ENCODE measurements at places on chromosomes 4 and X.

- DNase-seq = no peak
These were observed 87.3 kb upstream of the ANXA3 start for GRCh38 chr4:78464265-78464664.

- no peak for DNase-seq
These were observed 308.6 kb downstream of the FAM47B start for GRCh38 chrX:35251226-35251625.

- no peak for DNase-seq
These were observed 965.9 kb upstream of the DIAPH2 start for GRCh38 chrX:95718746-95719145.

GRCh38 chr4:103478734-103479133 lies 241.1 kb downstream of the TACR3 start:
- DNase-seq = no peak

- no peak for DNase-seq
These were observed 91.7 kb upstream of the KDR start for GRCh38 chr4:55216863-55217635.

GRCh38 chr4:102405821-102406401 lies 60.6 kb upstream of the SLC39A8 start:
- DNase-seq = no peak

- no peak for DNase-seq
These were observed 23.4 kb downstream of the L1CAM start for GRCh38 chrX:153862369-153863250.

- no peak for DNase-seq
These were observed 476.5 kb downstream of the NKX6-1 start for GRCh38 chr4:84022564-84022963.

- DNase-seq = no peak
These were observed at the start of gene MCUB for GRCh38 chr4:109559983-109560686. Gene MCUB (plus strand): TSS chr4:109560246. CDS start chr4:109560338, 92 bp downstream.

DNA sequence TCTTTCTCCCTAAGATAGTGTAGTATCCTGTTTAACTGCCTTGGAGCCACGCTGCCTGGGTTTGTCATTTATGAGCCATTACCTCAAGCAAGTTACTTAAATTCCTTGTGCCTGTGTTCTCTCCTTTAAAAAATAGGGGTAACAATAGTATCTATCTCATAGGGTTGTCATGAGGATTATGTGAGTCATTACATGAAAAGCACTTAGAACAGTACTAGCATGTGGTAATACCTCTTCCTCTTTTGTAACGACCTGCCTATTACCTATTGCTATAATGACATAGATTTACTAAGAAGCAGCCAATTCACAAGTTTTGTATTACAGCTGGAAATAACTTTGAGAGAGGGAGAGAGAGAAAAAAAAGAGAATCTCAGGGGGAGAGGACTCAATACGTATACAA lies 834.7 kb downstream of the RAPGEF2 start:
- DNase-seq = no peak

- no peak for DNase-seq
These were observed 23.4 kb downstream of the CCNI start for GRCh38 chr4:77052352-77052751.

GRCh38 chr4:185870366-185870765 lies 58.4 kb upstream of the SORBS2 start:
- DNase-seq = no peak

DNA sequence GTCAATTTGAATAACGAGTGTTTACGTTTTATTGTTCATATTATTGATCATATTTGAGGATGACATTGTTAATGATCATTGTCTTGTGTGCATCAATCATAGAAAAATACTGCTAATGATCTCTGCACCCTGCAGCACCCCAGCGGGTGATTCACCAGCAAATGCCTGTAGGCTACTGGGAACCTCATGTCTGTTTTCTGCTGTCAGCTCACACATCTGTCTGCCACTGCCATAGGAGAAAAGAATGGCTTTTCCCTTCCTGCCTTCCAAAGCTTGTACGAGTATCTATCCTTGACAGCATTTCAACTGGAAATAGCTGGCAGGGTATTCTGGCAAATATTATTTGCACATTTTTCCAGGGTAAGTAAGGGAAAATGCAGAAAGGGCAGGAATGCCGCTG lies 272.1 kb upstream of the TRAM1L1 start:
- no peak for DNase-seq

GRCh38 chr4:128688846-128689437 lies 120.6 kb upstream of the JADE1 start:
- DNase-seq = no peak

DNA sequence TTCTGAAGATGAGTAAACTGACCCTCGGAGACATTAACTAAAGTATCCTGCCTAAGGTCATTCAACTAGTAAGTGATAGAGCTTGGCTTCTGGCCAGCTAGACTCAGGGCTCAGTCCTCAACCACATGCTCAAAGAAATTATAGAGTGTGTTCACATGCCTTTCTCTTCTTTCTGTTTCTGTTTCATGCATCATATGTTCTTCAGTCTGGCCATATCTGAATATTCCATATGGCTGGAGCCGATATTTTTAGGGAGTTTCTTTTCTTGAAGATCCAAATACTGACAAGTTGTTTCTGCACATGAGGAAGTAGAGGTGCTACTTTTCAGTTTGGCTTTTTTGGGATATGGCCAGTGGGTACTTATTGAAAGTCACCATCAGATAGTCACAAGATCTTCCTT lies 44.9 kb downstream of the MMRN1 start:
- no peak for DNase-seq

DNA sequence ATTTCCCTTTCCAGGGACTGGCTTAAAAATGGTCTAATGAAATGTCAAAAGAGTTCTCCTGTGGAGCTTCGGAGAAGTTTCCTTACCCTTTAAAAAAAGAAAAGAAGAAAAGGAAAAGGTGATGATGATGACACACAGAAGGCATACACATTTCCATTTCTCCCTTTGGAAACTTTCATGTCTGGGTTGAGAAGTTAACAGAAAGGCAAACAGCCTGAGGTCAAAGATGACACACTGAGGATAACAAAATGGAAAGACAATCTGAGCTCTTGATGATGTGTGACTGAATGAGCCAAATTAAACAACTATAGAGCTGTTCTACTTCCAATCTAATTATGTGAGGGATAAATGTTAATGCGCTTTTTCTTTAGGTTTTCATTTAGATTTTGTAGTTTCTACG lies 32.2 kb downstream of the NFXL1 start:
- no peak for DNase-seq

DNA sequence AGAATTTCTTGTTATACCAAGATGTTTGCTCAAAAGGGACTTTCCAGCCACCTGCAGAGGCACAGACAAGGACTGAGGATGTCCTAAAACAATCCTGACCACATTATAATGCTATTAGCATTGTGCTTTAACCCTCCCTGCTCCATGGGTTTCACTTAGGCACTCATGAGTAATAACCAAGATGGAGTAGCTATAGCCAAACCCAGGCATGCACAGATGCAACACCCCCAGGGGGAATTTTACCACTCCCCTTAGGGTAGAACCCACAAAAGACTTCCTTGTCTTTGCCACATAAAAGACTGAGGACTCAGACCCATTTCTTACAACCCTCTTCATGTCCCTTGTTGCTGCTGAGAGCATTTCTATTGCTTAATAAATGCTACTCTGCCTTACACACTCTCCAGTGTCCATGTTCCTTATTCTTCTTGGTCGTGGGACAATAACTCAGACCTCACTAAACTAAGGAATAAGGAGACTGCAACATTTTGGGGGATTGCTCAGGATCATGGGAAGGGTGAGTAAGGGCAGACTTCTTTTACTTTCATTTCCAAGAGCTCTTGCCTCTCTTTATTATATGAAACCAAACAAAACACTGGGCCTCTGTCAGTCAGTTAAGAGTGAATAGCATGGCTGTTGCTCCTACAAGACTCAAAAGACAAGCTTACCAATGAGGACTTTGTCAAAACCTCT lies 103.5 kb downstream of the TECRL start:
- DNase-seq = no peak

DNA sequence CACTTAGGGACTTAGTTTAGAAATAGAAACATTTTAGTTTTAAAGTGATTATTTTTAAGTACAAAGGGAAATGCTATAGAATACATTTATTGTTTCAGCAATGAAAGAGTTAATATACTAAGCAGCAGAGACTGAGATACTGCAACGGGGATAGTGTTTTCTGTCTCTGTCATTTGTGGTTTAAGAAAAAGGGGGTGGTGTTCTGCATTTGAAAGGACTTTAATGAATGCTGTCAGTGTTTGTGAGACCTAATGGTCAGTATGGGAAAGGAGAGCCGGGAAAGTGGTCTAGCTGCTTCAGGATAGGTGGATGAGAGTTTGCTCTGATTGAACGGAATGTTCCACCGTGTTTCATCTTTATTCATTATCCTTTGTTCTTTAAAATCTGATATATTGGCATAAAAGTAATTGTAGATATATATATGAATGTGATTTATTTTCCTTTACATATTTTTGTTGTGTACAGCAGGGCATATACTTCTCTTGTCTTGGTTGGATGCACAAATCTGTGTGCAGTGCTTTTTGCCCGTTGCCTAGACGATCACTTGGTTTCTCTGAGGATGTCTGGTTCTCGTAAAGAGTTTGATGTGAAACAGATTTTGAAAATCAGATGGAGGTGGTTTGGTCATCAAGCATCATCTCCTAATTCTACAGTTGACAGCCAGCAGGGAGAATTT lies at the start of gene KLHL5:
Gene KLHL5 (plus strand): TSS at position 139 of the 676 bp plus-strand sequence. CDS start 421 bp downstream, at position 560.
- no peak for DNase-seq

GRCh38 chr4:102580463-102580842 lies 79.3 kb downstream of the NFKB1 start:
- DNase-seq = no peak

DNA sequence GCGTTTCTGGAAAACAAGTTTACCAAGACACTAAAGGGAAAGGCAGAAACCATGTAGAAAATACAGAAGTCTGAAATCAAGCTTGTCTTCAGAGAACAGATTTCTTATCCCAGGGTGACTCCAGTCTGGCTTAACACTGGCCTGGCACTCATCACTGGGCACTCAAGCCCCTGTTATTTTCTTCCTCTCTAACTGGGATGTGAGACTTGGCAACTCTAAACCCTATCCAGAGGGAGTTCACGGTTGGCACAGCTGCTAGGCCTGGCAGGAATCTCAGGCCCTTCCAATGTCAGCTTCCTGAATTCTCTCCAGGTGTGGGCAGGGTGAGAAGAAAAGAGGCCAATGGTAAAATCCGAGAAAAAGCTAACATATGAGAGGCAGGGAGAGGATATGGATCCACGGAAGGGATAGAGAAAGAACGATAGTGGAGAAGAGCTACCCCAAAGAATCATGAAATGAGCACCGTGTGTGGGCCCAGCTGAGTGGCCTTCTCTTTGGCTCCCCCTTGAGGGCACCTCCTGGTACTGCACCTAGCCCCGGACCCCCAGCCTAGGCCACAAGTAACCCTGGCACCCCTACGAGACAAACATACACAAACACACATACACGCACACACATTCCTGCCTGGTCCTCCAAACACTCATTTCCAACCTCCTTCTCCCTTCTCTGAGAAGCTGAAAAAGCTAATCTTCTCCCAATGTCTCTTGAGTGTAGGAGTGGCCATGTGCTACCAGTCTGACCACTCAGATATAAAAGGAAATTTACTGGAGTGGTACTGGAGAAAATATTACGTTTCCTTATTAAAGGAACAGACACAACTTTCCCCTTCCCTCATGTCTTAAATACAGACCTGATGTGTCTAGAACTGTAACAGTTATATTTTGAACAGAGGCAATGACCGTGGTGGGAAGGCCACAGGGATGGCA lies 16.6 kb upstream of the PTCHD1 start:
- no peak for DNase-seq

- DNase-seq = no peak
These were observed 41.0 kb upstream of the GATB start for GRCh38 chr4:151801547-151802516.

DNA sequence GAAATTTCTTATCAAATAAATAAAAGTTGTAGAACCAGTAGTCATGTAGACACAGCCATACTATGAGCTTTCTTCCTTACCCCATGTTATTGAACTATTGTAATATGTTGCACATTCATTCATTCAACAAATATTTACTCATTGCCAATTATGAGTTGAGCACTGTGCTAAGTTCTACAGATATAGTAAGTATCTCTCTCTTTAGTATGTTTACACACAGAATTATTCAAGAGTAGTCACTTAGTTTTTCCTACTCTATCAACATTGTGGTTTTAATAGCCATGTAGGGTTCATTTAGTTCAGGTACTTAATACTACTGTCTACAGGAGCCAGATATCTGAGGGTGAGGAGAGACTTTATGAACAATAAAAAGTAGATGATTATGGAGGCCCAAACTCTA lies 86.2 kb downstream of the TEX13A start:
- DNase-seq = no peak

GRCh38 chrX:154516656-154517100 lies 646 bp upstream of the FAM3A start:
- no peak for DNase-seq

DNA sequence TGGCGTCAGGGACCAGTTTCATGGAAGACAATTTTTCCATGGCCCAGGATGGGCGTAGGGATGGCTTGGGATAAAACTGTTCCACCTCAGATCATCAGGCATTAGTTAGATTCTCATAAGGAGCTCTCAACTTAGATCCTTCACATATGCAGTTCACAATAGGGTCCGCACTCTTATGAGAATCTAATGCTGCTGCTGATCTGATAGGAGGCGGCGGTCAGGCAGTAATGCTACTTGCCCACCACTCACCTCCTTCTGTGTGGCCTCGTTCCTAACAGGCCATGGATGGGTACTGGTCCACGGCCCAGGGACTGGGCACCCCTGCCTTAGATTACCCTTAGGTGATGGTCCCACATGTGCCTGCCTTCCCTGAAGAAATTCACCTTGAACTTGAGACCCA lies 28.8 kb upstream of the ENPP6 start:
- DNase-seq = no peak

- DNase-seq = no peak
These were observed 841.6 kb upstream of the FRG1 start for GRCh38 chr4:189098932-189099696.

DNA sequence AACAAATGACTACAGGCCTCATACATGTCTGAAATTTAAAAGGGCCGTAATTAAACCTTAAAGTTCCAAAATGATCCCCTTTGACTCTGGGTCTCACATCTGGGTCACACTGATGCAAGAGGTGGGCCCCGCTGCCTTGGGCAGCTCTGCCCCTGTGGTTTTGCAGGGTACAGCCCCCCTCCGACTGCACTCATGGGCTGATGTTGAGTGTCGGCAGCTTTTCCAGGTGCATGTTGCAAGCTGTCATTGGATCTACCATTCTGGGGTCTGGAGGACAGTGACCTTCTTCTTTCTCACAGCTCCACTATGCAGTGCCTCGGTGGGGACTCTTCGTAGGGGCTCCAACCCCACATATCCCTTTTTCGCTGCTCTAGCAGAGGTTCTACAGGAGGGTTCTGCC lies 1537.9 kb downstream of the PCDH18 start:
- no peak for DNase-seq
